CD4-positive, alpha-beta memory T cell (primary cell): ENCODE measurements at places on chromosomes 7 and 10.

DNA sequence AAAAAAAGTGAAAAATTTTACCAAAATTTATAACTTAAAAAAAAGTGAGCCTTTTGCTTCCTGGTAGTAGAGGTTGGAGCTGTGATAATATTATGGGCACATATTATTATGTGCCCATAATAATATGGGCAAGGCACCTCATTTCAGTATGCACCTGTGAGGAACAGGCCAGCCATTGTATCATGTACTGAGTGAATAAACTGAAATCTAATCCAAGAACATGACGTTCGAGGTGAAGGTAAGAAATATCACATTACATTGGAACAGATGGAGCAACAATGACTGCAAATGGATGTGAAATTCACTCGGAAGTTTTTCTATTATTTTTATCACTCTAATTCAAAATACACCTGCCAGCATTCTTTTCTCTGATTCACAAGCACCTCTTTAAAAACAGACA, 216.0 kb downstream of the KLF6 start:
- no peak for DNase-seq

DNA sequence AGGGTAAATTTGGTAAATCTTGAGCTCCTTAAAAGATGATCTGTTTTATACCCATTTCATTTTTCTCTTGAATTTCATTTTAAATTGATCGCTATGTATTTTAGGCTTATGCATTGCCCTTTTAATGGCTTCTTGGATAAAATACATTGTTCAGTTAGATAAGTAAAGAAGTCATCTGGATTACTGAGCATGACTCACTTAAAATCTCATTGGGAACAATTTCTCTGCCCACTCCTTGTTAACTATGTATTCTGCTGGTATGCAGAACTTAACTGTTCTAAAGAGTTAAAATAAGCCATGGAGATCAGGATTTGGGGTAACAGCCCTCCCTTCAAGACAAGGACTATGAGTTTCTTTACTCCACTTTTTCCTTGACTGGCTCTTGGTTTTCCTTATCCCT, 134.2 kb downstream of the SND1 start:
- no peak for DNase-seq

DNA sequence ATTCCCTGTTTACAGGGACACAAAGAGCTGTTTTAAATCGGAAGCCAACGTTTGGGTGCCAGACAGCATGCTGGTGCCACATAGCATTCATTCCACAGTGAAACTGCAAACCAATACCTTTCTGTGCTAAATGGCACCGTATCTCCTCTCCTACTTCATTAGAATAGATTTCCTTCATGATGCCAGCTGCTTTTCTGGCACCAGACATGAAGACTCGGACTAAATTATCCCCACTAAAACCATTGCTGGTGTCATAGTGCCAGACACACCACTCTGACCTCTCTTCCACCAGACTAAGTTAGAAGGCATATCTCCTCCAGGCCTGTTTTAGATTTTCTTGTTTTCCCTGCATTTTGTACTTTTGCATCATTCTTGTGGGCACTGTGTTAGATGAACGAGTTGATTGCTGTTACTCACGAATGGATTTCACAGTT, 155.1 kb downstream of the ETV1 start:
- no peak for DNase-seq

GRCh38 chr7:83808982-83809381, 160.0 kb upstream of the SEMA3E start:
- DNase-seq, result no peak

GRCh38 chr7:110534241-110534931, 556.5 kb upstream of the LRRN3 start:
- DNase-seq, result no peak

DNA sequence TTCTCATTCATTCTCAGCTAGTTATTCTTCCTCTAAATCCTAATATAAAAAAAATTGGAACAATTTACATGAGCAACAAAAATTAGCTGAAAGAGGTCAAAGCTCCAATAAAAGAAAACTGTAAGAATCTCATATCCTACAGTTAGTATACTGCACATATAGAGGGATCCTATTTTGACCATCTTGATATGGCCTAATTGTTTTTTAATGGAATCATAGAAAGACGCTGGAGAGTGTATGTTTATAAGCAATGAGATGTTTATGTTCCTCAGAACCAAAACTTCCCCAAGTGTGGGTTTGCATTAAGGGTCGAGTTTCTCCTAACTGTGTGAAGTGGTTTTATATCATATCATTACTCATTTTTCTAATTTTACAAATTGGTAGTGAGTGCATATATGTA, 102.5 kb downstream of the VIM start:
- DNase-seq, result no peak

DNA sequence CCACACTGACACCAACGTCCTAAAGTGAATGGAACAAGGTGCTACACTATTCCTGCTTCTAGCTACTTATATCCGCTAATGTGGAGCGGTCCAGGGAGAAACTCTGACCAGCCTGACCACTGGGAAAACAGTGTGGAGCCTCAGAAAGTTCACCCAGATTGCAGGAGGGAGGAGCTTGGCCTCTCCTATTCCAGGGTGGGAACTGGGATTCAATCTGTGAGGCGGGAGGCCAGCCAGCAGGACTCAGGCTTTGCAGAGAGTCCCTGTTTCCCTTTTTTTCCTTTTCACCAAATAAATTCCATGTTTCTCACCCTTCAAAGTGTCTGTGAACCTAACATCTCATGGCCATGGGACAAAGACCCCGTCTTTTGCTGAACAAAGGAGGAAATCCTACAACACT, 86.4 kb upstream of the SEMA3C start:
- no peak for DNase-seq

DNA sequence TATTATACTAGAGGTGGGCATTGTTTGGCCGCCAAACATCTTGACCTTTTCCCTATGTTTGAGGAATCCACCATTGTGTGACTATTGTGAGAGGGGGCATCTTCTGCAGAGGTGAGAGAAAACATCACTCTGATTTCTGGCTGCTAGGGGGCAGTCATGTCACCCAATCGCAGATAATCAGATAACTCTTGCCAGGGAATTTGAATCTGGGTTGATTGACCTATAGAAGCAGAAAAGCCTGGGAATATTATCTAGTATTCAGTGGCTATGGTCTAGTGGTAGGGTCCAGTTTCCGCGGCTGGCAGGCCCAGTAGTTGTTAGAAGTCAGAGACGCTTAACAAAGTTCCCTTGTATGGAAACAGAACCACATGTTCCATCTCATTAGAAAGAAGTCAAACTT, 808.5 kb downstream of the PHTF2 start:
- no peak for DNase-seq

- DNase-seq, result no peak
Measured at GRCh38 chr7:41976411-41976810, 260.6 kb downstream of the GLI3 start.

DNA sequence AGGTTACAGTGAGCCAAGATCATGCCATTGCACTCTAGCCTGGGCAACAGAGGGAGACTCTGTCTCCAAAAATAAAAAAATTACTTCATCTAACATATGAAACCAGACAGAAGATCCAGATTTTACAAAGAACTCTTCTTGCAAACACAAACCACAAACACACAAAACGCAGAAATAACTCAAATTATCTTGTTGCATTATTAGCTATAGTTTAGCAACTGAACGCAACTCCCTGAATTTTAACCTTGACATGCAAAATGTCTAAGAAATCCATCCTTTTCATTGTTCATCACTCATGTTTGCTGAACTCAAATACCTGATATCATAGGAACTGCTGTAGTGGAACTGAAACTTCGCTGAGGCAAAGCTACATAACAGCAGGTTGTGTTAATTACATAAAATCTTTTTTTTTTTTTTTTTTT, 64.1 kb downstream of the MICU1 start:
- DNase-seq, result no peak

DNA sequence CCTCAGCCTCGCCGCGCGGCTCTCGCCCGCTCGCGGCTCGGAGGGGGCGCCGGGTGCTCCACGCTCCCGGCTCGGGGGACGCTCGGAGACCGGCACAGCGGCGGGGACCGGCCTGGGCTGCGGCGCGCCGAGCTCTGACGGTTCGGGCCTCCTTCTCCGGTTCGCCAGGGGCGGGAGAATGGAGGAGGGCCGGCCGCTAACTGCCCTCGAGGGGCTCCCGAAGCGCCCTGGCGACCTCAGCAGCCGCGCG, 232 bp upstream of the GRID1 start:
- DNase-seq, result no peak

DNA sequence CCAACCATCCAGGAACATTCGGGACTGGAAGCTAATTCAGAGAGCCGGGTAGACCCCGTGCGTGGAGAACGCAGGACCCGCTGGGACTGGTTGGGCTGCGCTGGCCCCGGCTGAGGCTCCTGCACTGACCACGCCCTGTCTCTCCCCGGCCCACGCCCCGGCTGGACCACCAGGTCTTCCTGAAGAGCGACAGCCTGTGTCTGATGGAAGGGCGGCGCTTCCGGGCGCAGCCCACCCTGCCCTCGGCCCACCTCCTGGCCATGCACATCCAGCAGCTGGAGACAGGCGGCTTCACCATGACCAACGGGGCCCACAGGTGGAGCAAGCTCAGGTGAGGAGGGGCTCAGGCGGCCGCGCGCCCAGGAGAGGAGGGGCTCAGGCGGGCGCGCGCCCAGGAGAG, 10.2 kb upstream of the UTF1 start:
- no peak for DNase-seq

DNA sequence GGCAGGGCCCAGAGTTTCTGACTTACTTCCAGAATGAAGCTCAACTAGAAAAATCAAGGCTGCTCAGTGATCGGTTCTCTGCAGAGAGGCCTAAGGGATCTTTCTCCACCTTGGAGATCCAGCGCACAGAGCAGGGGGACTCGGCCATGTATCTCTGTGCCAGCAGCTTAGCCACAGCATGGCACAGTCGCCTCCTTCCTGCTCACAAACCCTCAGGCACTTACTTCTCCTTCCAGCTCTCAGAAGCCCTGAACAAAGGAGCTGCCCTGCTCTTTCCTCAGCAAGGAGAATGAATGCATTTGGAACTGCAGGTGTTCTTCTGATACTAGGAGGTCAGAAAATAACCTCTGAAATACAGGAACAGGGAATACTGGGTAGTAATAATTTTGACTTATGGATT, 219.7 kb upstream of the PRSS1 start:
- DNase-seq, result no peak

DNA sequence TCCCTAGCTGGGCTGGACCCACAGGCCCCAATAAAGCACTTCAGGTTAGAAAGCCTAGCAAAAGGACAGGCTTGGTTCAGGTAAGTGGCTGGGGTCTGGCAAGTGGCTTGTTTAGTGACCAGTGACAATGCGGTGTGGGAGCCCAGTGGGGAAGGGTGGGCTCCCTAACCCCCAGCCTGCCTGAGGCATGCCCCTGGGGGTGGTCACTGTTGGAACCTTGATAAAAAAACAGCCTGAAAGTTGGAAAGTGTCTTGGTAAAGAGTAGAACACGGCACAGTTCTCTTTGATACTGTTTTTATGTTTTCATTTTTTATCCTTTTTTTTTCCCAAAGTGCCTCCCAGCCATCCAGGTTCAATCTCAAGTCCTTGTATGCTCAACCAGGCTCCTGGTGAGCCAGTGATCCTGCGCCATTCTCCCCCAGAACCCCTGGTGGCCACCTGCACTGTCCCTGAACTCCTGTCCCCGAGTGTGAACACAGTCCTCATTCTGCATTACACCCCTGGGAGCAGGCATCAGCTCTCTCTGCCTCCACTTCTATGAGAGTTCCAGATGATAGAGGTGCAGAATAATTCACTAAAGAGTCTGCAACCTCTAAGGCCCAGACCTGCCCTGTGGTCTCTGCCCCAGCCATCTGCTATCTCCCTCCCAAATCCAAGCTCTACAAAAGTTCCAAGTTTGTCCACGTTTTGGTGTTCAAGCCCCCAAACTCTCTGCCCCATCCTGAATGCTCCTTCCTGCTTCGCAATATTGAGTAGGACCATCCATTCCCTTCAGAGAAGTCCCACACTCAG, 15.0 kb upstream of the CXCL12 start:
- no peak for DNase-seq

- no peak for DNase-seq
Measured at GRCh38 chr7:2452074-2452507, 24.1 kb downstream of the GRIFIN start.

GRCh38 chr7:132083126-132083525, 493.1 kb downstream of the PLXNA4 start:
- no peak for DNase-seq

- no peak for DNase-seq
Measured at GRCh38 chr7:47636433-47637175, 54.7 kb upstream of the TNS3 start.

DNA sequence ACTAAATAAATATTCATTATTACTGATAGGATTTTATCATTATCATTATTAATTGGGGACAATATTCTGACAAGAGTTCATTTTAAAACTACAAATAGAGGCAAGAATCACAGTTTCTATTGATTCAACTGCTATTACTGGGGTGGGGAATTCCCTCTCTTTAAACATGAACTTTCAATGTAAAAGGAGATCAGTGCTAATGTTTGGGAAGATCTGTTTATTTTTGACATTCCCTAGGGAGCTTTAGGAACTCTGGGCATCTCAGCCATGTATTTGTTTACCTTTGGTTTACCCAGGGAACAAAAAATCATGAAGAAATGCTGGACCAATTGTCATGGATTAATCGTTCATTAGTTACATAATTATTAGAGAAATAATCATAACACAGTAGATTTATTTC, 443.2 kb upstream of the AKR1E2 start:
- DNase-seq, result no peak

DNA sequence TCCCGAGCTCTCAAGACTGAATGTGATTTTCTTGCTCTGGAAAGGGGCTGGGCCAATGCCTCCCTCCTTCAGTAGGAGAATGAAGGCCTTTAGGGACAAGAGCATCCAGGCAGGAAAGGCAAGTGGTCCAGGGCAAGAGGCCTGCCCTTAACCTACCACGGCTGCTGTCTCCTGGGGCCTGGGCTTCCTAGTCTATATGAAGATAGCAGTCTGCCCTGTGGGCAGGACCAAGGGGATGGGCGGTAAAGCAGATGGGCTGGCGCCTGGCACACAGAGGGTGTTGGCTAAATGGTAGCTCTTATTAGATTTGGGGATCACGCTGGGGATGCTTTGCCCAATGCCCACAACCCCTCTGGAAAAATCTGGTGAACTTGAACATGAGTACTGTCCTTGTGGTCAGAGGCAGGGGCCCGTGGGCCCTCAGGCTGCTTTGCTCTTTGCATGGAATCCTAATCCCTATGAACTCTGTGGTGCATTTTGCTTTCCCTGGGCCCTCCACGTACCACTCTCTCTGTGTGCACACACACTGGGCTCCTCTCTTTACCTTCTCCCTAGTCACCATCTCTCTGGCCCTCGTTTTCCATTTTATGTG, 20.3 kb downstream of the CHAT start:
- no peak for DNase-seq

- DNase-seq, result no peak
Measured at GRCh38 chr10:49431426-49431825, 35.5 kb upstream of the DRGX start.

DNA sequence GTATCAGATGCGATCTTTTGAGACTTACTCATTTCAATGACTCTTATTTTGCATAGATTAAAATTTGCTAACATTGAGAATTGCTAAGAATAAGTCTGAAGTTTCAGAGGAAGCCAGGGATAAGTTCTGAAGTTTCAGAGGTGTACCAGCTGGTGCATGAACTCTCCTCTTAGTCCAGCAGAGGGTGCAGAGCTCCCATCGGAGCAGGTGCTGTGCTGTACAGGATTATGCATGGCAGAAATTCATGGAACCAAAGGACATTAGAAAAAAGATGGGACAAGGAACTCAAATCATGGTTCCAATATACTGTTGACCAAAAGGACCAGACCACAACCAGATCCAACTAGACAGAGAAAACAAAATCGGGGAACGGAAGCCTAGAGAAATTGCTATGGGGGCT, 41.9 kb downstream of the MGAM2 start:
- DNase-seq, result no peak
